ENCODE measurements at places on chromosomes 1 and 21.

DNA sequence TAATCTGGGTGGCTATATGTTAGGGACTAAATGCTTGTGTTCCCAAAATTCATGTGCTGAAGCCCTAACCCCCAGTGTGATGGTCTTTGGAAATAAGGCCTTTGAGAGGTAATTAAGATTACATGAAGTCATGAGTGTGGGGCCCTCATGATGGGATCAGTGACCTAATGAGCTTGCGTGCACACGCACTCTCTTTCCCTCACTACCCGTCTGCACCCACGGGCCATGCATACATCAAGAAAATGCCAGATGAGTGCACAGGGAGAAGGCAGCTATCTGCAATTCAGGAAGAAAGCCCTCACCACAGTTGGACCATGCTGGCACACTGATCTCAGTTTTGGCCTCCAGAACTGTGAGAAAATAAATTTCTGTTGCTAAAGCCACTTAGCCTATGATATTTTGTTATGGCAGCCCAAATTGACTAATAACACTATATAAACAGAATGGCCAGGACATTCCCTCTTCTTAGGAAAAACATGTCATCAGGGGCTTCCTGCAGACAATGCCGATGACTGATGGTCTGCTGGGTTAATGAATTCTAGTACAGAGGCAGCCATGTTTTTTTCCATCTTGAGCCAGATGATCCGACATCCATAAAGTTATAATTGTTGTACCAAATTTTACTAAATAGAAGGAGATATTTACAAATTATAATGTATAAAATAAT, 18.1 kb upstream of the MYOG start:
- no peak for DNase-seq

DNA sequence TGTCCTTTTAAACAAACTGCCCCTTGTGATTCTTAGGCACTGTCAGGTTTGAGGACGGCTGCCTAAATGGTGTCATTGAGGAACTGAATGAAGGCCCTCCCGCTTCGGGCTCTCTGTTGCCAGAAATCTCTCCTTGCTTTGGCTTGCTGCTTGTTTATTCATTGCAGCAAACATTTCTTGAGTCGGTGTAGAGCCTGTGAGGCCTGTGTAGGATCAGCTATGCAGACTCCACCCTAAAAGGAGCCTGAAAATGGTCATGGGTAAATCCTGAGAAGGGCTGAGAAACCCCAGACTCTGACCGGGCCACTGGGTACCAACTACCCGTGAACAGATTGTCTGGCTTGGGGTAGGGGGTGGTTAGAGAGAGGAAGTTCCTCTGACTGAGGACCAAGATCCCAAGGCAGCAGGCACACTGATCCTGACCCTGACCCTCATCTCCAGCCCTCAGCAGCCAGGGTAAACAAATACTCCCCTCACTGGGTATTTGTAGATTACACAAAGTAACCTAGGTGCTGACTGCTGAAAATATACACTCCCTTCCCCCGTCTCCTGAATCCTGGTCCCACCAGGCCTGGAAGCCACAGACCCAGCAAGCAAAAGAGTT, 3.1 kb downstream of the IL6R start:
- no peak for DNase-seq

- DNase-seq: no peak
Measured at GRCh38 chr1:196063294-196063693, 544.9 kb downstream of the KCNT2 start.

DNA sequence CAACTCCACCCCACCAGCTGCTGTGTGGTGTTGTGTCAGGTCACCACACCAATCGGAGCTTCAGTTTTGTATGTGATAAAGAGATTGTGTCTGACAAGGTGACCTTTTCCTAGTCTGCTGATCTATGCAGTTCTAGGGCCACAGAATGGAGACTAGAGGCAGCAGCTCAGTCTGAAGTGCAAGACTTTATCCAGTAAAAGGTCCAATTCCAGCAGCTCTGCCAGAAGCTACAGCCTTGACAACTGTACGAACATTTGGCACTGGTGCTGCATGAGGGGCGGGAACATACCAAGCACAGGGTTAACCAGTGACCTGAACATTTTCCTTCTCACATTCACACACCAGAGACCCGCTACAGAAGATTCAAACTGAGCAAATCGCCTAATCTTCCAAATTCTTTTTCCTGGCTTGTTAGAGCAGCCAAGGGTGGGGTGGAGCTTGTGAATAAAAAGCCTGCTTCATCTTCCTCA, 9.3 kb downstream of the FMO1 start:
- no peak for DNase-seq

DNA sequence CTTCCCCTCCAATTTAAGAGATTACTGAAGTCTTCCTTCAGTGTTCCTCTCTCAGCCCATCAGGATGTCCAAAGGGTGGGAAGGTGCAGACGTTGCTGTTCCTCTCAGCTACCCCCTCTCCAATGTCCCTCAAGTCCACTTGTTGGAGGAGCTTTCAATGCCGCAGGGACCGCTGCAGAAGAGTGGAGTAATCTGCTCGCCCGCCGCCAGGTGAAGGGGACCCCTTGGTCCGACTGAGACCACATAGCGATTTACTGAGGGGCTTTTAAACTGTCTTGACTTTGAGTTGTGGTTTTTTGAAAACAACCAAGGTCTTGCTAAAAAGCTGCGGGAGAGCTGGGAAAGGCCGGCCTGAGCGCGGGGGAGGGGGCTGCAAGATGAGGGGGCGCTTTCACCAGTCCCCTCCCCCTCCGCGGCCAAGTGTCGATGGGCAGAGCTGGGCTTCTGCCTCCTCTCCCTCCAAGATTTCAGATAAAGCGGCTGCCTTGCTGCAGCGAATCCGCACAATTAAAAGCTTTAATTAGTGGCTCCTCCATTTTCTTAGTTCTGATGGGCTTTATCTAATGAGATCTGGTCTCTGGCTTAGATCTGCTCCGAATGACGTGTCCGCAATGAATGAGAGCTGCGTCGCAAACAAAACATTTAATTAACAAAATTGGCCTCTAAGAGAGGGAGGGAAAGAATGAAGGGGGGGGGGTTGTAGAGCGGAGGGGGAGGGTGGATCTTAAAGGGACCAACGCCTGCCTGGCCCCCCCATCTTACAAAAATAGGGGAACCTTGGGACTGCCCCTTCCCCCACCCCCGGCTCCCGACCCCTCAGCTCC, 5.9 kb downstream of the LMO4 start:
- no peak for DNase-seq

DNA sequence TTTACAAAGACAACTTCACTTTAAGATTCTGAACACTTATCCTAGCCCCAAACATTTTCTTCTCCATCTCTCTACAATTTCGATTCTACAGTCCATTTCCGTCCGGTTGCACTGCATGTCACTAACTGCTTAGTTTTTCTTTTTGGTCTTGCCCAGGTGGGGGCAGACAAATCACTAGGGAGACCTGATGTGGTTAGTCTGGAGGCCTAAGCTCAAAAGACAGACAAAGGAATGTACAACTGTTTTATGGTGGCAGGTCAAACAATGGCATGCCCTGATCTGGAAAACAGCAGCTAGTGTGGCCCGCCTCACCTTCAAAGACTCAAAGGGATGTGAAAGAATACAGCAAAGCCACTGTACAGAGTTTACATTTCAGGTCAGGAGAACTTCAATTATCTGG, 3.8 kb downstream of the ETV3 start:
- DNase-seq: no peak

DNA sequence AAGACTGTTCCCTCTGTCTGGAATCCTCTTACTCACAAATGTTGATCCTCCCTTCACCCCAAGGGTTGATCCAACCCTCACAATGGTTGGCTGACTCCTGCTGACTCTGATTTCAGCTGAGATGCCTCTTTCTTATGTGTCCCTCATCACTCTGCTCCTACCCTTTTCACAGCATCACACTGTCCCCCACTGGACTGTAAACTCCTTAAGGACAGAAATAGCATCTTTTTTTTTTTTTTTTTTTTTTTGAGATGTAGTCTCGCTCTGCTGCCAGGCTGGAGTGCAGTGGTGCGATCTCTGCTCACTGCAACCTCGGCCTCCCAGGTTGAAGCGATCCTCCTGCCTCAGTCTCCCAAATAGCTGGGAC, 97.9 kb upstream of the SYT6 start:
- DNase-seq: no peak

- DNase-seq: no peak
Measured at GRCh38 chr1:6868660-6869380, 83.6 kb downstream of the CAMTA1 start.

DNA sequence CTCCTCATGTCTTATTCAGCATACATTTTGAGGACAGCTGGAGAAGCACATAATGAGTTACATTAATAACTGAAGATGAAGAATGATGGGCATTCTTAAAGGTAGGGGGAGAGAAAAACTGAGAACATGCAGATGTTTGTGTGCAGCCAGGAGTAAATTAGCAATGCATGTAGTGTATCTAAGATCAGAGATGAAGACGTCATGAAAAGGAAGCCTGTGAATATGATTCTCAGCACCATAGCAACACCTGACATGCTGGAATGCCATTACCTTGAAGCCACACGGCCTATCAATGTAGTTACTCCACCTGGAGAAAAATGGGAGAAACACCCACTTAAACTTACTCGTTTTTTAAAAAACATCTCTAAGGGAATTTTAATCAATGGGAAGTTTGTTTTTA, 607.1 kb downstream of the PTPRC start:
- DNase-seq: no peak

DNA sequence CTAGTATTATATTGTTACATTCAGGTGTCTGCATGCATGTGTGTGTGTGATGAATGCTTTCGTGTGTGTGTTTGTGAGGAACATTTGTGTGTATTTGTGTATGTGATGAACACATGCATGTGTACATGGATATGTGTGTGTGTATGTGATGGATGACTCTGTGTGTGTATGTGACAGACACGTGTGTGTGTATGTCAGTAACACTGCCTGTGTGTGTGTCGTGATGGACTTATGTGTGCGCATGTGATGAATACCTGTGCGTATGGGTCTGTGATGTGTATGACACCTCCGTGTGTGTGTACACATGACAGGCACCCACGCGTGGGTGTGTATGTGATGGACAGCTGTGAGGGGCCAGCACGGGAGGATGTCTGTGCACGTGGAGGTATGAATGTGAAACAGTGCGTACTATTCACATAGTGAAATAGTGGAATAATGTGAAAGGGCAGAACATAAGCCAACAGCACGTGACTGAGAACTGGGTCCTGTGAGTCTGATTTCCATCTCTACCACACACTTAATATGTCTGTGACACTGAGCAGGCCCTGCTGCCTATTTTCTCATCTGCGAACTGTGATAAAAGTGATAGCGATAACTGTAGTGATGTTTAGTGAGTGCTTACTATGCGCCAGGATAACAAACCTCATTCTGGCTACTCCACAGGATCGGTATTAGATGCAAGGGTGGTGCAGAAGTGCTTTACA, 41.8 kb upstream of the CSF3R start:
- no peak for DNase-seq

- no peak for DNase-seq
Measured at GRCh38 chr21:37566790-37567615, 200.4 kb downstream of the DYRK1A start.

DNA sequence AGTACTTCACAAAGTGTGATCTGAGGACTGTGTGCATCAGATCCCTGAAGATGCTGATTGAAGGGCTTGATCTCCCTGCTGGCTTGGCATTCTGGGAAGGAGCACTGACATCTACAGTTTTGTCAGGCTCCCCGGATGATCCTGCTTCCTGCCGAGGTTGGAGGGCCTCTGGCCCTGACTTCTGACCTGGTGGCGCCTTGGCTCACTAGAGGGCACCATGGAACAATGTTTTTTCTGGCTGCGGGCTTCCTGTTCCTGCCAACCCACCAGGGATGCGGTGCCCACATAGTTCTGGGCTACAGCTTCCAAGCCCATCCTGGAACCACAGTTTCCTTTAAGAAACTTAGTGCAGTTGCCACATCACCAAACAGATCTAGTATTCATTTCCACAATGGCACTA, 38.8 kb upstream of the RASAL2 start:
- no peak for DNase-seq

GRCh38 chr1:244362476-244362875, 89.2 kb downstream of the ADSS2 start:
- no peak for DNase-seq

DNA sequence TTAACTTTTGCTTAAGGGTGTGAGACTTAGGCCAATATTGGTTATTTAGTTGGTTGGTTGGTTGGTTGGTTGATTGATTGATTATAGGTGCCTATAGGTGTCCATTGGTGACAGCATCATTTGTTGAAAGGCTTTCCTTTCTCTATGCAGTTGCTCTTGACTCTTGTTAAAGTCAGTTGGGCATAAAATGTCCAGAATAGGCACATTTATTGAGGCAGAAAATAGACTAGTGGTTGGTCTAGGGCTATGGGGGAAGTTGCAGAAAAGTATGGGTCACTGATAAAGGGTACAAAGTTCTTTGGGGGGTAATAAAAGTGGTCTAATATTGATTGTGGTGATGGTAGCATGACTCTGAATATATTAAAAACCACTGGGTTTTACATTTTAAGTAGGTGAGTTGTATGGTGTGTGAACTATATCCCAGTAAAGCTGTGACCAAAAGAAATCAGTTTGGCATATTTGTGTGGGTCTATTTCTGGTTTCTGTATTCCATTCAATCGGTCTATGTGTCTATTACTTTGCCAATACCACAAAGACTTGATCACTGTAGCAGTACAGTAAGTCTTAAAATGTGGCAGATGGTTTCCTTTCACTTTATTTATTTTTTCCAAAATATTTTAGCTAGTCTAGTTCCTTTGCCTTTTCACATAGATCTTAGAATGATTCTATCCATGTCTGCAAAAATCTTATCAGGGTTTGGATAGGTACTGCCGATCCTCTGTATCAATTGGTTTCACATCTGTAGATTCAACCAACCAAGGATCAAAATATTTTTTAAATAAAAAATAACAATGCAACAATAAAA, 63.0 kb downstream of the ATP1A1 start:
- no peak for DNase-seq

DNA sequence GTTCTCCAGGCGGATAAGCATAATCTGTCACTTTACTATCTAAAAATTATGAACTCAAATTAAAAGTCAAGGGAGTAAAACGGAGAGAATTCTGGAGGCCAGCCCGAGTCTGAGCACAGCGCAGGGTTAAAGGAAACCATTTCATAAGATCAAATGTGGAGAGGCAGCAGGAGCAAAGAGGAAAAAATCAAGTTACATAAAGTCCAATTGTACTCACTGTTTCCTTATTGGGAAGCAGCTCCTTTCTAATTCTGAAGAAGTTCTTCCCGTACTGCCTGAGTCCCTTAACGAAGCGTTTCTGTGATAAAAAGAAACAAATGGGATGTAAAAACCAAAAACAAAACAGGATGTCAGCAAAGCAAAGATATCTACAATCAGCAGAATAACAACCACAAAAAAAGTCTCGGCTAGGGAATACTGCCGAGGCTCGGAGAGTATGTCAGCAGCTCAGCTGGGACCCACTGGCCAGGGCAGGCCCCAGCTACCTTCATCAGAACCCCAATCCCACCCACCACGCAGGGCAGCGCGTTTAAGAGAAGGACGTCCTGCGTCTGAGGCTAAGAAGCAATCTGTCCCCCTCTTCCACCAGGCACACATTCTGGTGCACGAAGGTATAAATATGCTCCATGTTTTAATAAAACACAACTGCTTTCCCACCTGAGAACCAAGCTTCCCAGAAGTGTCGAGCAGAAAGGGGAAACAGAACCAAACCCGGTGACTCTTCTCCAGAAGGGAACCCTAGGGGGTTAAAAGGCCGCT, 104.8 kb downstream of the SLC45A1 start:
- no peak for DNase-seq
